ENCODE measurements at places on chromosomes 6 and 20. TPM values are rescaled to one million over a fixed set of nuclear protein-coding genes. Genes with fewer than 3 reads are reported as not detected.

GHRH gene
- not detected for total RNA-seq

METTL24 gene
- 6.4 TPM for total RNA-seq

GNAS-AS1 gene
- 6.7 TPM for total RNA-seq

APOM gene
- total RNA-seq, result 4.8 TPM

OR2H2 gene
- total RNA-seq, result not detected

SYNGAP1 gene
- total RNA-seq, result 77.6 TPM

NRSN1 gene
- not detected for total RNA-seq

C20orf144 gene
- 0.13 TPM for total RNA-seq

NHSL1 gene
- total RNA-seq, result 29.5 TPM

DLL1 gene
- 1.2 TPM for total RNA-seq

SPATA25 gene
- total RNA-seq, result 2.0 TPM

DNA sequence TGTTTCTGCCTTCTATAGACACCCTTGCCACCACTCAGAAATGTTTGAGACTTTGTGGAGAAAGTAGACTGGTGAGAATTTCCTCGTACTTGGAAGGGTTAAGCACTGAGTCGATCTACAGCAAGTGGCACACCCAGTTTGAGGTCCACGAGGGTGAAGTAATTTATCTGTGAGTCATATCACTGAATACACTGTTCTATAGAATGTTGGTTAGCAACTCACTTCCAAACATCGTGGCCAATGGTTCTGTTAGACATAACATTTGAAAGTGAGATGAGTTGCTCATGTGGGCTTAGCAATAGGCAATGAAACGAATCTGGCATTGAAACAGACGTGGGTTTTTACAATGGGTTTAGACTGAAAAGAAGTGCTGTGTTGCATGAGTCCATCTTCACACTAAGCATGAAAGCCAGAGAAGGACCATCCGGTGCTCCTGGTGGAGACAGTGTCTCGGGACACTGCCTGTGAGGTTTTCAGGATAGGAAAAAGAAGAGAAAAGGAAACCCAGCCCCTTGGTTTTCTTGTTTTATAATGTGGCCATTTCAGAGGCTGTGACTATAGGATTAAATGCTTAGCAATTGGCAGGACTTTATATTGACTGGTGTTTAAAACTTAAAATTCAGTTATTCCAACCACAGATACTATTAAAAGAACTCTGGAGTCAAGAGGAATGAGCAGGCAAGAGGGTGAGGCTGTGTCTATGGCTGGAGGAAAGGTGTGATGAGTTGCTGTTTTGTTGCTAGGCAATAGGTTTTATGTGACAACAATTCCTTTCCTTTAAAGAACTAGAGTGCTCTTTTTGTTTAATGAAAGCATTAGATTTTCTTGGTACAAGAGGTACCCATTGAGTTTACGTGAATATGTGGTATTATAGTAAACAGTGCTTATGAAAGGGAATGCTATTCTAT lies 31.0 kb upstream of the EZR start:
- DNase-seq, result peak; percentile 63

- DNase-seq, result peak; percentile 85
Observed at GRCh38 chr20:60138256-60139220, 180.3 kb downstream of the CDH26 start.

- DNase-seq, result no peak
Observed at GRCh38 chr6:73372516-73372915, 2.8 kb upstream of the OOEP start.

DNA sequence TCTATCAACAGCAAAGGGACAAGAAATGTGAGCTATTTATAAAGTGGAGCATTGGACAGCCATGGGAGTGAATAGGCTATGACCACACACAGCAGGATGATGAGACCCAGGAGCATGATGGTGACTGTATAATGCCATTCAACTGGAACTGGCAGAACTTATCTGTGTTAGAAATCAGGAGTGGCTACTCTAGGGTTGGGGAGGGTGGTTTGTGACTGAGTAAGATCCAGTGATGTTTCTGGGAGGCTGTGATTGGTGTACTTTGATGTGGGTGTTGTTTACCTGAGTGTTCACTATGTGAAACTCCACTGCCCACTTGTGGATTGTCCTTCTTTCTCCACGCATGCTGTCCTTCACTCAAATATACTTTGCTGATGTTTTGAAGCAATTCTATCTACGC lies 11.5 kb upstream of the HLA-B start:
- DNase-seq, result no peak

- peak; percentile 84 for DNase-seq
Observed at GRCh38 chr6:68967549-68968300, 332.6 kb downstream of the ADGRB3 start.

DNA sequence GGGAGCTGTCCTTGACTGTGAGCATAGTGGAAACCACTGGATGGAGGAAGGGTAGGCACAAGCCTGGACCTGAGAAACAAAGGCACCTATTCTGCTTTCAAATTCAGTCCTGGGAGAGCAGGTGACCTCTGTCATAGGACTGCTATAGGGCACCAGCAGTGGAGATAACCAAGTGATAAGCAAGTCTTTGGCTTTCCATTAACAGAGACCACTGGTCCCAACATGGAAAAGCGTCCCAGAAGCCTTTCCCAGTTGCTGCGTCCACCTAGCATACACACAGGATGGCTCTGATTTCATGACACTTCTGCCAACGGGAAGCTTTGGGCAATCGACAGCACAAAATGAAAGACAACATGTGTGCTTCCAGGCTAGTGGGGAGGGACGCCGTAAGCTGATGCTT lies 8.9 kb downstream of the SLC22A3 start:
- no peak for DNase-seq

DNA sequence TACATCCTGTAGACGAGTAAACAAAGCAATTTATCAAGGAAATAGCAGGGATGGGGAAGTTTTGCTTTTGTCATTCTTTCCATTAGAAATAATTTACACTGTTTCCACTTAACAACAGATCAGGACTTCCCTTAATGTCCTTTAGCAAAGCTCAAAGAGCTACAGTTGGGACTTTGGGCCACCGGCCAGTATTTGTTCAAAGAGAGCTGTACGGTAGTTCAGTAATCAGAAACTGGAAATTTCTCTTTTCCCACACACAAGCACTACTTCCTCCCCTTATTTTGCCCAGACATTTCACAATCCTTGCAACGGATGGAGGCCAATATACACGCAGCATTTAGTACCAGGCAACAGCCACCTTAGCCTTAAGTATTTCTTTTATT lies 12.1 kb upstream of the HINT3 start:
- no peak for DNase-seq

DNA sequence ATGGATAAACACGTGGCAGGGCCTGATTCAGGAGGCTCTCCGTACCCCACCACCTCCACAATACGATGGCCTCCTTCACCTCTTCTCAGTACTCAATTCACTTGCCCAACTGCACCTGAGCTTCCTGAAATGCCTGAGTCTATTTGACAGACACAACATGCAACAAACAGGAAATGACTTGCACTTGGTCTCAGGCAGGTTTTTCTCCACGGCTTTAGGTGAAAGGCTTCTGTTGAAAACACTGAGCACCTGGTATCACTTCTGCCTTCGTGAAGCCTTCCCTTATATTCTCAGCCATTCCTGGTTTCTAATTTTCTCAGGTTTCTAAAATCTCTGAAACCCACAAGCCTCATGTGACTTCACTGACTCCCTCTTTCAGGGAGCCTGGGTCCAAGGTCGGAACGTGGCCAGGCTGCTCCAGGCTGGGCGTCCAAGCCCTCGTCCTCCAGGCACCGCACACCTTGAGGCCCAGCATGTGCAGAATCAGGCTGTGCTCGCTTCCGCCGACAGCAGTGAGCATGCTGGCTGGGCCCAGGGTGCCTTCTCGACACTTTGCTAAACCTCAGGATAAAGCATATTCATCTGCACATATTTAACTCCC lies 34.7 kb downstream of the TAF4 start:
- no peak for DNase-seq

GRCh38 chr6:168498161-168498843 lies 57.3 kb downstream of the SMOC2 start:
- DNase-seq, result no peak

GRCh38 chr6:5073992-5074391 lies 11.1 kb upstream of the PPP1R3G start:
- DNase-seq, result no peak

DNA sequence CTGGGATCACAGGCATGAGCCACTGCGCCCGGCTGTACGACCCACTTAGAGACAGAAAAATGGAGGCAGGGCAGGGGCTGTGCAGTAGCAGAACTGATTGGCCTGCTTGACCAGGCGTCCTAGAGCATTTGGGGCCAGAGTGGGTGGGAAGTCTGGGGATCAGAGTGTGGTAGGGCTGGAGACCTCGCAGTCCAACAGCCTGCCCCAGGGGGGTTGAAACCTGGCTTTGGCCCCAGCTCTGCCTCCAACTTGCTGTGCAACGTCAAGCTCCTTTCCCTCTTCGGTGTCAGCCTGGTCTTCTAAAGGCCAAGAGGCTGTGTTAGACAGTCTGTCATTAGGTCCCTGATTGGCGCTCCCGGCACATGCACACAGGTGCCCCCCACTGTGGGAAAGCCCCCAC lies 15.3 kb upstream of the SPDEF start:
- DNase-seq, result no peak

DNA sequence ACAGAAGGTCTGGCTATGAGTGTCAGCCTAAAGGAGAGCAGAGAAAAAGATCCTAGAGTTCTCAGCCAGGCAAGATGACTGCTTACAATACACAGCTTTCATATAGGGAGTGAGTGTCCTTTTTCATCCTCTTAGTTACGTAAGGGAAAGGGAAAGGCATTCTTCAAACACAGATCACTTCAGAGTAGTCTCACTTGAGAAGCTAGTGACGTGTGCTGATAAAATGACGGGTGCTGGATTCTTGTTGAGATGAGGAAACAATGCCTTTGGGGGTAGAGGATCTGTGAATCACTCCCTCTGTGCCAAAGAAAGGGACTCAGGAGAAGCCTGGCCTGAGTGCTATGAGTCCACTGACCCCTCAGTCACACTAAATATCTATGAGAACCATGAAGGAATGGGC lies 117.3 kb downstream of the QRSL1 start:
- no peak for DNase-seq

GRCh38 chr6:25217829-25218228 lies 61.3 kb upstream of the CARMIL1 start:
- DNase-seq, result no peak

GRCh38 chr6:78910591-78911171 lies 43.3 kb downstream of the IRAK1BP1 start:
- DNase-seq, result no peak

- peak; percentile 40 for DNase-seq
Observed at GRCh38 chr6:75349262-75349984, 64.8 kb upstream of the TMEM30A start.
